Kasumi-1 (cell line): ENCODE measurements at places on chromosomes 16 and 17.
A peak's percentile ranks its signal among the peaks of the same experiment; 100 is the strongest.

- no peak for DNase-seq
Measured at GRCh38 chr16:728890-729744, 2.2 kb downstream of the HAGHL start.

- no peak for DNase-seq
Measured at GRCh38 chr17:50630524-50631194, 4.0 kb upstream of the ABCC3 start.

GRCh38 chr17:33277436-33278100 lies 15.5 kb downstream of the ASIC2 start:
- DNase-seq = no peak

GRCh38 chr17:8946476-8946875 lies 19.0 kb downstream of the PIK3R5 start:
- DNase-seq = no peak

GRCh38 chr17:55068862-55069811 lies 100.6 kb downstream of the STXBP4 start:
- no peak for DNase-seq

DNA sequence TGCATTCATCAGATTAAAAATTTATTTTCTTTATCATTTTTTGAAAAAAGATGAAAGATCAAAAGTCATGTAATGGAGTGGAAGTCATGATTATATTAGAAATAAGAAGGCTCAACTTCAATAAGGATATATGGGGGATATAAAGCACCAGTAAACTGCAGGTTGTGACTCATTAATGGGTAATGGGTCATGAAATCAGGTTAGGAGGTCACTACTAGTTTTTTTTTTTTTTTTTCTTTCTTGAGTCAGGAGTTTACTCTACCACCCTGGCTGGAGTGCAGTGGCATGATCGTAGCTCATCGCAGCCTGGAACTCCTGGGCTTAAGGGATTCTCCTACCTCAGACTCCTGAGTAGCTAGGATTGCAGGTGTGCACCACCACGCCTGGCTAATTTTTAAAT lies 14.3 kb downstream of the EFCAB13 start:
- no peak for DNase-seq

- no peak for DNase-seq
Measured at GRCh38 chr17:31787857-31788570, 71.0 kb downstream of the COPRS start.

DNA sequence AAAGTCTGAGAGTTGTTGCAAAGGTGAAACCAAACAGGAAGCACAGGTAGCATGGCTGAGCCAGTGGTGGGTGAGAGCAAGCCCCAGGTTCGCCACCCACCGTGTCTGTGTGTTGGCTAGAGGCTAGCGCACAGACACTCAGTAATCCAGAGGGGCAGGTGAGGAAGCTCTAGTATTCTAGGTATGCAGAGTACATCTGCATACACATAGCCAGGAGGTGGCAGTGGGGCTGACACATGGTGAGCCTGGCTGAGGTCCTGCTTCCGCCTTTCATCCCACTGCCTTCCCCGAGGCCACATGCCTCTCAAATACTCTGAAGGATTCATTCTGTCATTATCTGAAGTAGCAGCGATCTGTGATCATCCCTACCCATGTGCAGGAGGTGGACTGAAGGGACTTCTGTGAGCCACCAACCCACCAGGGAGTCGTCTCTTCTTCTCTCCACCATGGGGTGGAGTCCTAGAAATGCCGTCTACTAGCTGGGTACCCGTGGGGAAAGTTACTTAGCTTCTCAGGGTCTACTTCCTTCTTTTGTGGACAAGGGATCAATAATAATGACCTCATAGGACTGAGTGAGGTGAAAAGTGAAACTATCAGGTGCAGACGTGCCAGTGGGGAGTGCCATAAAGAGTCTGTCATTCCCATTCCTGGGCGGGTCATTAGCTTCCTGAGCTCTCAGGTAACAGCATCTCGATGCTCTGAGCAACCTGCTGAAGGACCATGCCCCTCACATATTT lies 36.0 kb upstream of the ICAM2 start:
- no peak for DNase-seq

- DNase-seq = peak; percentile 82
Measured at GRCh38 chr17:28643983-28644786, 773 bp downstream of the BLTP2 start.

DNA sequence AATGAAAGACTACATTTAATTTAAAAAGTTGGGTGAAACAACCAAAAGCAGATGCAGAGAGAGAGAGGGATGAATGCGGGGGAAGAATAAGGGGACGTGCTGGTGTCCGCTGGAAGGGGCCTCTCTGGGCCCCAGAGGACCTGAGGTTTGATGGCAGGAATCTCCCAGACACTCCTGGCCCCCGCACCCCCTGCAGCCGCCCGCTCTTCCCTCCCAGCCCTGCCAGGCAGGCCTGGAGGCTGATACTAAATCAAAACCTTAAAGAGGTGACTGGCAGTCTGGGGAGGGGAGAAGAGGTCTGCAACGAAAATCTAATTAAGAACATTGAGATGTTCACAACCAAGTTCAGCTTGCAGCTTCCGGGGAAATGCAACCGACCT lies 2.4 kb downstream of the FOXL1 start:
- no peak for DNase-seq

DNA sequence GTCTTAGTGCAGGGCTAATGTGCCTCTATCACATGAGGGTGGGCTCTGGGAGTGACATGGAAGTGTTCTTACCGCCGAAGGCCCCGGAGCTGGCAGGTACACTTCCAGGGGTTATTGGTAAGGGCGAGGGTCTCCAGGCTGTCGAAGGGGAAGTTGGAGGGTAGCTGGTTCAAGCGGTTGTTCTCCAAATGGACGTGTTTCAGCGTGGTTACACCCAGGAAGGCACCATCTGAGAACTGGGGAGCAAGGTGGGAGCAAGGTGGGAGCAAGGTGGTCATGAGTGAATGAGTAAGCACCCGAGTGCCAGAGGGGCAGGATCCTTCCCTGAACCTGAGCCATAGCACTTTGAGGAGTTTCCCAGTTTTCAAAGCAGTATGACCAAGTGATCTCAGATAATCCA lies 3.0 kb downstream of the CHAD start:
- no peak for DNase-seq

GRCh38 chr17:65966072-65966695 lies 225.7 kb downstream of the CEP112 start:
- no peak for DNase-seq

GRCh38 chr17:49252148-49252695 lies 21.6 kb upstream of the PHOSPHO1 start:
- DNase-seq = no peak

DNA sequence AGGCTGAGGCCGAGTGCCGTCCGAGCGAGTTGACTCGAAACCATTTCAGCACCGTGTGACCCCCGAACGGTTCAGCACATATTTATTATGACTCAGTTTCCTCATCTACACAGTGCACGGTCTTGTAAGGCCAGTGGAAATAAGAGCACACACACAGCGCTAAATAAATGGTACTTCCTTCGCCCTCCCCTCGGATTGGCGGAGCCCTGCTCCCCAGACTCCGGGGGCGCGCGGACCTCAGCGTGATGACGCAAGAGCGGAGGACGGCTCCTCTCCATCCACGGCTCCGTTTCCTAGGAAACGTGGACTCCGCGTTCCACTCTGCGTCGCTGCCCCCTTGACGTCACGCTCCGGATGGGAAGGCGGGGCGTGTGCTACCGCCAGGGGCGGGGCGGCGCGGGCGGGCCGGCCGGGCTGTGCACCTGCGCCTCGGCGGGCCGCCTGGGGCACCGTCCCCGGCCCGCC lies at the start of gene PARD6A:
Gene PARD6A (plus strand): TSS at position 397 of the 465 bp plus-strand sequence. CDS start 79 bp downstream, outside the sequence.
- peak; percentile 94 for DNase-seq

DNA sequence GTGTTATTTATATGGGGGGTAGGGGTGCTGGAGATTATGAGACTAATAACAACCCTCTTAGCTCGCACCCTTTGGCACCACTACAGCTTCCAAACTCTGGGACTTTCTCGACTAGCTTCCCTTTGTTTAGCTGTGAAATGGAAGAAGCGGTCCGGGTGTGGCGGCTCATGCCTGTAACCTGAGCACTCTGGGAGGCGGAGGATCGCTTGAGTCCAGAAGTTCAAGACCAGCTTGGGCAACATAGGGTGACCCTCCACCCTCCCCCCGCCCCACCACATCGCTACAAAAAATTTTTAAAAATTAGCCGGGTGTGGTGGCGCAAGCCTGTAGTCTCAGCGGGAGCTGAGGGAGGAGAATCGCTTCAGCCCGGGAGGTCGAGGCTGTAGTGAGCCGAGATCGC lies 814 bp upstream of the CDH3 start:
- no peak for DNase-seq

DNA sequence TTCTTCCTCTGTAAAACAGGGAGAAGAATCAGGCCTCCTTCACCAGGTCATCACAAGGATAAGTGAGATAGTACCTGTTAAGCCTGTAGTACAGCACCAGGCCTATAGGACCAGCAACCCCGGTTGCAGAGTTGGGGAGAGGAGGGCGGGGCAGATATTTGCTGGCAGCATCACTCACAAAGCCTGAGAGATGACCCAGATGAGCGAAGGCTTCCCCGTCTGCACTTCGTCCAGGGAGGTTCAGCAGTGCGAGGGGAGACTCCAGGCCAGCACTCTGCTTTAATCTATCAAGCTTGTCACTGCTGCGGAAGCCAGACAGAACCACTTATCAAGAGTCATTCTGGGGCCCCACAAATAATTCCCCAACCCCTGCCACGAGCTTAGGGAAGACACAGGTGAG lies 15.8 kb upstream of the RBBP6 start:
- no peak for DNase-seq

- no peak for DNase-seq
Measured at GRCh38 chr16:56918467-56919012, 13.4 kb upstream of the HERPUD1 start.
